Temporal lobe (tissue), 4 donors: ENCODE measurements at places on chromosomes 2 and 18. TPM values are rescaled to one million over a fixed set of nuclear protein-coding genes. Genes with fewer than 3 reads are reported as not detected.

The SLC5A7 gene
- total RNA-seq: 2.5 TPM

The NGEF gene
- 33.4 TPM for total RNA-seq

The CTAGE1 gene
- not detected for total RNA-seq

The MPP4 gene
- total RNA-seq: 0.25 TPM

The MROH2A gene
- total RNA-seq: not detected

The CXCR1 gene
- total RNA-seq: not detected
